Spinal cord (tissue), 10 donors: ENCODE measurements at places on chromosomes 2 and 18. TPM values are rescaled to one million over a fixed set of nuclear protein-coding genes. Genes with fewer than 3 reads are reported as not detected.

The ERBB4 gene
- 21.6 TPM for total RNA-seq

The RAB17 gene
- total RNA-seq = 1.1 TPM

The RAB10 gene
- total RNA-seq = 80.8 TPM

The VWC2L gene
- total RNA-seq = 3.0 TPM

The ECEL1 gene
- 25.2 TPM for total RNA-seq

The SPP2 gene
- total RNA-seq = not detected

The MAP2 gene
- 541 TPM for total RNA-seq

The LAPTM4A gene
- total RNA-seq = 208 TPM

The KHK gene
- total RNA-seq = 4.1 TPM

The ZEB2 gene
- total RNA-seq = 173 TPM

The CYP1B1 gene
- total RNA-seq = 102 TPM

The ADGRF3 gene
- 0.11 TPM for total RNA-seq

The ALPP gene
- not detected for total RNA-seq

The ARL5A gene
- total RNA-seq = 76.6 TPM

The SLC4A3 gene
- total RNA-seq = 17.0 TPM

The STPG4 gene
- not detected for total RNA-seq

The KCNS3 gene
- total RNA-seq = 22.8 TPM

The REG3A gene
- not detected for total RNA-seq

The PPP1R1C gene
- 27.3 TPM for total RNA-seq

The NAT8 gene
- total RNA-seq = not detected

The RAPGEF4 gene
- 31.1 TPM for total RNA-seq

The TUBB8B gene
- 0.11 TPM for total RNA-seq

The IL36A gene
- total RNA-seq = not detected

The UGT1A7 gene
- total RNA-seq = not detected

The PLCL1 gene
- 22.0 TPM for total RNA-seq

The SLC40A1 gene
- total RNA-seq = 156 TPM

The USP34 gene
- 206 TPM for total RNA-seq

The CNGA3 gene
- 7.1 TPM for total RNA-seq

The ASPRV1 gene
- total RNA-seq = 4.9 TPM

The PSMG2 gene
- 77.5 TPM for total RNA-seq

The ZAP70 gene
- 1.9 TPM for total RNA-seq

The CCDC68 gene
- 38.6 TPM for total RNA-seq

The DLX1 gene
- not detected for total RNA-seq
